Muscle of leg (tissue), 16 donors: ENCODE measurements at places on chromosomes 5 and 9. TPM values are rescaled to one million over a fixed set of nuclear protein-coding genes. Genes with fewer than 3 reads are reported as not detected.

DNA sequence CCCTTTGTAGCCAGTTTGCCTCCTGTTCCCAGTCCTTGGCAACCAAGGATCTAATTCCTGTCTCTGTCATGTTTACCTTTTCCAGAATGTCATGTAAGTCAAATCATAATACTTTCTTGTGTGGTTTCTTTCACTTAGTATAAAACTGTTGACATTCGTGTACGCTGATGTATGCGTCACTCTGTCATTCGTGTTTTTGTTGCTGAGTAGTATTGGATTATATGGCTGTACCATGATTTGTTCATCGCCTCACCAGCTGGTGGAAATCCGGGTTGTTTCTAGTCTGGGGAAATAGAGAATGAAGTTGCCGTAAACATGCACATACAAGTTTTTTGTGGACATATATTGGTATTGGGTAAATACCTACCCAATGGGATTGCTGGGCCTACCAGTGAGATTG lies 97.4 kb downstream of the ANGPTL2 start:
- no peaks in the 10 kb centered on the region for H3K27me3 ChIP-seq
- H3K27ac ChIP-seq = no peak overlapping the region
- no peak for DNase-seq

ARID3C gene
- polyA plus RNA-seq = 0.07 TPM

DNA sequence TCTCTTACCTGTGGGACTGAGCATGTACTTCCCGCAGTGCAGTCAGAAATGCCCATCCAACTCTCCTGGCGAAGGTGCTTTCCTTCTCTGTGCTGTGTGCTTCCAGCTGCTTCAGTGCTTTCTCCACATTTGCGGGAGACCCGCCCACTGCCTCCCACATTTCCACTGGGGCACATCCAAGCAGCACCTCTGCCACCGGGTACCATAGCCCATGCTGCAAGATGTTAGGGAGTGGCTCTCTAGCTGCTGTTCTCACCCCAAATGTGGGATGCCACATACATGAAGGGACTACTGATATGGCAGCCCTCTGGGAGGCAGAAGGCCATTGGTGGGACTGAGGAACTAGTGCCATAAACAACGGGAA lies 8.8 kb downstream of the DMAC1 start:
- H3K36me3 ChIP-seq = peaks cover 21% of the 10 kb centered on the region
- no peaks in the 10 kb centered on the region for H3K27me3 ChIP-seq
- no peak overlapping the region for H3K4me3 ChIP-seq
- no peak overlapping the region for H3K27ac ChIP-seq
- DNase-seq = no peak
- peaks cover 7% of the 10 kb centered on the region for H3K4me1 ChIP-seq

SPINK7 gene
- polyA plus RNA-seq = 0.74 TPM

DNA sequence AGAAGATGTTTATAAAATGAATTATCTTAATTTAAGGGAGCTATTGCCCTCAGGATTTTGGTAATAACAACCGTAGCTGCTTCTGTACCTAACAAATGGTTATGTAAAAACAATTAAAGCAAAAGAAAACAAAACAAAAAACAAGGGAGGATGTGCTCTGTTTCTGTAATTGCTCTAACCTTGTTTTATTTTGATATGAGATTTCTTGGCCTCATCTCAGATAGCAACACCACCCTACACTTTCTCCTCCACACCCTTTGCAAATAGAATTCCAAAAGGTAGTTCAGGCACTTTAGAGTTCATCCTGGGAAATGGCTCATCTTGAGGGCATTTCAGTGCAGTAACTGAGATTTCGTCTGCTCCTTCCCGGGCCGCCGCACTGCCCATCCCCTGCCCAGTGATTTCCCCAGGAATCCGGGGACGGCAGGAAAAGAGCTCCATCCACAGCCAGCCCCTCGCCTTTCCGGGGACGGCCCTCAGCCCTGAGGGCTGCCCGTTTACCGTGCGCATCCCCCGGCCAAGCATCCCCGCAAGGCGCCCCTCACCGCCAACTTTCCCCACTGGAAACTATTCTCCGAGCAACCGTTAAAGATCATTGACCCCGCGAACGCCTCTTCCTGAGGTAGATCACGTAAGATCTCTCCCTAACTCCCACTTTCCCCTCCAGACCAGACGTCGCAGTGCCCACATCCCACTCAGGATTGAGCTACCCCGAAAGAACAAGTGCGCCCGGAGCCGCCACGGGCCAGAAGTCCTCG lies 1.2 kb downstream of the FNBP1 start:
- peaks cover 5% of the 10 kb centered on the region for H3K27me3 ChIP-seq
- no peaks in the 10 kb centered on the region for H3K36me3 ChIP-seq
- H3K4me1 ChIP-seq = peaks cover 19% of the 10 kb centered on the region
- H3K4me3 ChIP-seq = peak overlapping the region; percentile 70

- H3K36me3 ChIP-seq = no peaks in the 10 kb centered on the region
- H3K27me3 ChIP-seq = no peaks in the 10 kb centered on the region
- no peak overlapping the region for H3K27ac ChIP-seq
- no peaks in the 10 kb centered on the region for H3K4me1 ChIP-seq
- no peak for DNase-seq
These were observed 25.6 kb upstream of the OTULINL start for GRCh38 chr5:14556015-14556414.

TRIM36 gene
- 3.4 TPM for polyA plus RNA-seq

DNA sequence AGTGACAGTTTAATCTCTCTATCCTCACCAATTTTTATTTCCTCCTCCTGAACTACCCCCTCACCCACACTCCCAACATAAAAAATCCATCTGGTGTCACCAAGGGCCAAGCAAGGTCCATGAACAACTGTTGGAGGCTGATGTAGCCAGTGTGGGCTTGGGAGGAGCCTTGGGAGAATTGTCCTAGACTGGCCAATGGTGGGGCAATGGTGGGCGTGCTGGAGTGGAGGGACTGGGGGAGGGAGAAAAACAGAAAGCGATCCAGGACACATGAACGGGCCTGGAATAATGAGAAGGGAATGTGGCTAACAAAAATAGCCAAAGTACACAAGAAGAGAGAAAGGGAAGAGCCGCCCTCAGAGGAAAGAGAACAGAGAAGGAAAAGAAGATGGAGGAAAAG lies 272.6 kb downstream of the ENC1 start:
- no peak overlapping the region for H3K27ac ChIP-seq
- H3K4me1 ChIP-seq = peaks cover 15% of the 10 kb centered on the region
- no peaks in the 10 kb centered on the region for H3K27me3 ChIP-seq
- H3K36me3 ChIP-seq = no peaks in the 10 kb centered on the region
- H3K4me3 ChIP-seq = no peak overlapping the region

- peak within 1 kb of the TSS; percentile 97 for H3K27ac ChIP-seq
- H3K4me1 ChIP-seq = peaks cover 18% of the 10 kb centered on the region
- H3K27me3 ChIP-seq = no peaks in the 10 kb centered on the region
- peak within 1 kb of the TSS; percentile 91 for H3K4me3 ChIP-seq
- H3K36me3 ChIP-seq = peaks cover 22% of the 10 kb centered on the region
- DNase-seq = no peak
These were observed at the start of gene CANX for GRCh38 chr5:179698935-179699615. Gene CANX, plus strand, starts transcription at chr5:179698967. Its CDS starts 6,715 bp downstream, at chr5:179705682.

DNA sequence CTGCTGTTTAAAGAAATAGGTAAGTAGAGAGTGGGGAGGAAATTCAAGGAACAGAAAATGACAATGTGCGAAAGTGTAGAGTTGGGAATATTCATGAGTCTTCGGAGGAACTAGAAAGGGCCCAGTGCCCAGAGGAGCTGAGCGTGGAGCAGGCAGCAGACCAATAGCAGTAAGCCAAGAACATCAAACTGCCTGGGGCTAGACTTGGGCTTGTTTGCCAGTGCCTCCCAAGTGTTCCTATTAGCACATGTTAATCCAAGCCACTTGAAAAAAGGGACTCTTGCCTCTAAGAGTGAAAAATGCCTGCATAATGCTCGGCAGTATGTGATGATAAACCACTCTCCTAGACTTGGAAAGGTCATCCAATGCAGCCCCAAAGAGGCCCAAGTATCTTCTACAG lies 1.2 kb upstream of the TAL2 start:
- peaks cover 5% of the 10 kb centered on the region for H3K4me1 ChIP-seq
- no peak overlapping the region for H3K4me3 ChIP-seq
- H3K36me3 ChIP-seq = peaks cover 2% of the 10 kb centered on the region
- H3K27me3 ChIP-seq = peaks cover 6% of the 10 kb centered on the region

GRCh38 chr9:113581865-113582697 lies 118.6 kb downstream of the RGS3 start:
- peak overlapping the region; percentile 62 for H3K27ac ChIP-seq
- H3K27me3 ChIP-seq = no peaks in the 10 kb centered on the region
- peaks cover 59% of the 10 kb centered on the region for H3K4me1 ChIP-seq
- peaks cover 17% of the 10 kb centered on the region for H3K36me3 ChIP-seq

- peaks cover 11% of the 10 kb centered on the region for H3K27me3 ChIP-seq
- no peaks in the 10 kb centered on the region for H3K36me3 ChIP-seq
- peaks cover 2% of the 10 kb centered on the region for H3K4me1 ChIP-seq
- H3K27ac ChIP-seq = no peak overlapping the region
- H3K4me3 ChIP-seq = no peak overlapping the region
- no peak for DNase-seq
These were observed 69.5 kb upstream of the PITX1 start for GRCh38 chr5:135103575-135103853.

GRCh38 chr5:10975945-10976344 lies 214.9 kb upstream of the DAP start:
- DNase-seq = no peak
- no peak overlapping the region for H3K27ac ChIP-seq
- H3K27me3 ChIP-seq = no peaks in the 10 kb centered on the region
- no peaks in the 10 kb centered on the region for H3K4me1 ChIP-seq

DNA sequence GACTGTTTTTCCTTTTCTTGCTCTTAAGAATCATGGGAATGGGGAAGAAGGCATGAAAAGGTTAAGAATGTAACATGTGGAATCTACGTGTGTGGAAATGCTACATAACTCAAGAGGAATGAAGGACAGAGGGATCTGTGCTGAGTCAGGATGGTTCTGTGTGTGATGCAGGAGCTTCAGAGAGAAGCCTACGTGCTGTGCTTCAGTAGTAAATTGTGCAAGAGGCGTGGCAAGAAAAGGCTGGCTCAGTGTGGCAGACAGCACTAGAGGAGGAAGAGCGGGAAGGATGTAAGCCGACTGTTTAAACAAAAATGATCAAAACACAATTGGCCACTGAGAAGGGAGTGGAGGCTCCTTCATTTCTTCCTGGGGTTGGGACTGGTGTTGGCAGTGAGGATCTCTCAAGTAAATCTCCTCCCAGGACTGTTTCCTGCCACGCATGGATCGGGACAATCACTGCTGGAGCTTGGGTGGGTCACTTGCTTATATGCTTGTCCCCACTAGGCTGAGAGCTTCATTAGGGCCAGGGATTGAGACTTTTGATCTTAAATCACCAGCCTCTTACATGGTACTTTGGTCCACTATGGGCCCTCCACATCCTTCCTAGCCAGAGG lies 59.4 kb upstream of the BASP1 start:
- no peak overlapping the region for H3K4me3 ChIP-seq
- no peak for DNase-seq
- no peak overlapping the region for H3K27ac ChIP-seq
- H3K27me3 ChIP-seq = no peaks in the 10 kb centered on the region
- H3K4me1 ChIP-seq = no peaks in the 10 kb centered on the region

GRCh38 chr9:70192707-70193106 lies 66.1 kb upstream of the SMC5 start:
- H3K27me3 ChIP-seq = no peaks in the 10 kb centered on the region
- DNase-seq = no peak
- no peaks in the 10 kb centered on the region for H3K4me1 ChIP-seq
- H3K36me3 ChIP-seq = no peaks in the 10 kb centered on the region
- no peak overlapping the region for H3K27ac ChIP-seq

DNA sequence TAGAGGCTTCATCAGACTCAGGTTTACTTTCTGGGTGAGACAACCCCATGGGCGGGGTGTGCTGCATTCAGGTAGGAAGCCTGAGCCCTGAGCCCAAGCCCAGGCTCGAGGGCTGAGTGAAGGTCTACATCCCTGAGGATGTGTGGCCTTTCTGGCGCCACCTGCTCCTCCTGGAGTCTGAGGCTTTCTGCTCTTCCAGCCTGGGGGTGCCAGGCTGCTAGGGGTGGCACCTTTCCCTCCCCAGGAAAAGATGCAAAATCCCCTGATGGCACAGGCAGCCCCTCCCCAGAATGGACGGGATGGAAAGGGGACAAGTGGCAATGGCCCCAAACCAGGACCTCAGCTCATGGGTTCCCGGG lies 44.4 kb upstream of the PRRC2B start:
- no peak for DNase-seq
- H3K4me1 ChIP-seq = peaks cover 17% of the 10 kb centered on the region

SYNPO gene
- polyA plus RNA-seq = 32.1 TPM

GRCh38 chr5:111934511-111934910 lies 177.5 kb upstream of the NREP start:
- H3K27ac ChIP-seq = no peak overlapping the region
- peaks cover 5% of the 10 kb centered on the region for H3K4me1 ChIP-seq
- no peaks in the 10 kb centered on the region for H3K36me3 ChIP-seq
- no peak for DNase-seq
- H3K27me3 ChIP-seq = no peaks in the 10 kb centered on the region
- no peak overlapping the region for H3K4me3 ChIP-seq

DNA sequence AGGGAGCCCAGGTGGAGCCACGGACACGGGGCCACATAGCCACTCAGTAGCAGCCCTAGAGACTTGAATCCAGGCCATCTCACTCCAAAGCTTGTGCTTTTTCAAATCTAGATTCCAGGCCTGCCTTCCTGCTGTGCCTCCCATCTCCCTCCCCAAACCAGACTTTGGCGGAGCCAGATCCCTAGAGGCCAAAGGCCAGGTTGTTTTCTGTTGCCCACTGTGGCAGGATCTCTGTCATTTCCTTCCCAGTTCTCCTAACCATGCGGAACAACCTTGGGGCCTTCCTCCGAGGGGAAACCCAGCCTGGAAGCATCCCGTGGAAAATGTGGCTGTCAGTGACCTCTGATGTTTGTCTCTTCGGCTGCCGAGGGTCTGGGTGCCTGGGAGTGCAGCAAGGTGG lies 16.4 kb upstream of the RPS14 start:
- H3K27ac ChIP-seq = peak overlapping the region; percentile 89
- H3K4me3 ChIP-seq = no peak overlapping the region
- H3K27me3 ChIP-seq = no peaks in the 10 kb centered on the region
- H3K36me3 ChIP-seq = no peaks in the 10 kb centered on the region

DNA sequence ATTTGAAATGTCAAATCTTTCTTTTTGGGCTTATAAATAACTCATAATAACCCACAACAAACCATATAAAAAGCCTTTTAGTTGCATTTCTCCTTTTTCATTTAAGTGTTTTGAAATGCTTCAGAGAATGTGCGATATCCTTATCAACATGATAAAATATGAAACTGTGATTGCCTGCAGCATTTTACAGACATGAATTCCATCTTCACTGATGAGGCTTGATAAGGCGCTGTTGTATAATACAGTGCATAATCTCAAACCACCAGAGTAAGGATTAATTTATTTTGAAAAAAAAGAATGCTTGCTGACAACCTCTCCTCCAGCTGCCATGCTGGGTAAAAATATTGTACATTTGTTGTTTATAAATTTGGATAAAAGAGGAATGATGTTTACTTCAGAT lies 216.8 kb downstream of the PBX3 start:
- H3K27me3 ChIP-seq = no peaks in the 10 kb centered on the region
- H3K4me1 ChIP-seq = peaks cover 32% of the 10 kb centered on the region
- H3K27ac ChIP-seq = no peak overlapping the region

DNA sequence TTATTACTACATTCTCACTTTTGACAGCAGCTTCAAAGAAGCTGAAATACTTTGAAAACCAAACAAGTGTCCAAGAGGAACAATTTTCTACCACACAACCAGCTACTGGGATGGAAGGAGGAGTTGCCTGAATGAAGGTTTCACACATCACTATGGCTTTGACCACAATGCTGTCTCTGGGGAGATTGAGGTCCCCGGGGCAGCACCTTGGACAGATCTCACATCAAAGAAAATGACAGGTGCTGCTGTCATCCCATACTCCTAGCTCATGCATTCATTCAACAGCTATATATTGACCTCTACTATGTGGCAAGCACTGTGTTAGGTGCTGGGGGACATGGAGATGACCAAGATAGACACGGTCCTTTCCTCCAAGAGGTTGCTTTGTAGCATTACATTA lies 233.2 kb upstream of the RASEF start:
- no peak overlapping the region for H3K4me3 ChIP-seq
- no peaks in the 10 kb centered on the region for H3K36me3 ChIP-seq
- H3K27me3 ChIP-seq = no peaks in the 10 kb centered on the region
- peaks cover 10% of the 10 kb centered on the region for H3K4me1 ChIP-seq

PCDHB8 gene
- 1.3 TPM for polyA plus RNA-seq

FAM170A gene
- not detected for polyA plus RNA-seq
